ENCODE measurements at places on chromosomes 6 and 20.

DNA sequence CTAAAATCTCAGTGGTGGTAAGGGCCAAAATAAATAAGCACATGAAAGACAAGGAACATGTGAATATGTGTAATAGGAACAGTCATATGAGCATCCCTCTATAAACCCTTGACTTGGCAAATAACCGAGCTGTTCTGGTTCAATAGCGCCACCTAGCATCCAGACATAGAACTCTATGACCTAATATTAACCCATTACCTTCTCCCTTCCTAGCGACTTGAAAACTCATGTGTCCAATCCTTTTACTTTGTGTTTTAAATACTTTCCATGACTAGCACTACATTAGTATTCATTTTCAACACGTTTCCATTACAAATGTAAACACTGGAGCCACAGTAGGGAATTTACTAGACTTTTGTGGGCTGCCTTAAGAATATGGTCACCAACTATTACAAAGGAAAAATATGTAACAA, 279.7 kb downstream of the UST start:
- DNase-seq = no peak

GRCh38 chr6:114216789-114217467, 125.9 kb downstream of the HS3ST5 start:
- DNase-seq = no peak

- no peak for DNase-seq
Measured at GRCh38 chr20:17590245-17590644, 20.4 kb downstream of the DSTN start.

DNA sequence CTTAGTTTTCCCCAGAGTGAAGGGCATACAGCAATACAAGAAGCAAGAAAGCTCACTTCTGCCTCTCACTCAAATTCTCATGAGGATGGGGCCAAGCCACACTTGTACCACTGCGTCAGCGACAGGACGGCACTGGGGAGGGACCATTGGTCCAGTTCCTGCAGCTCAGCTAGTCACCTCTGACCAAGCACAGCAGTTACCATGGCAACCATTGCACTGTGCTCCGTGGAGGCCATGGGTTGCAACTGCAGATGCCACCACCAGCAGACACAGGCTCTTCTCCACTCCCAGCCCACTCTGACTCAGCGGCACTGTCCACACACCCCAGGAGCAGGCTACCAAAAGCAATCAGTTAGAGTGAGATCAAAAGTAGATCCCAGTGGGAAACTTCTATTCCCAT, 441.1 kb upstream of the ARID1B start:
- DNase-seq = no peak

DNA sequence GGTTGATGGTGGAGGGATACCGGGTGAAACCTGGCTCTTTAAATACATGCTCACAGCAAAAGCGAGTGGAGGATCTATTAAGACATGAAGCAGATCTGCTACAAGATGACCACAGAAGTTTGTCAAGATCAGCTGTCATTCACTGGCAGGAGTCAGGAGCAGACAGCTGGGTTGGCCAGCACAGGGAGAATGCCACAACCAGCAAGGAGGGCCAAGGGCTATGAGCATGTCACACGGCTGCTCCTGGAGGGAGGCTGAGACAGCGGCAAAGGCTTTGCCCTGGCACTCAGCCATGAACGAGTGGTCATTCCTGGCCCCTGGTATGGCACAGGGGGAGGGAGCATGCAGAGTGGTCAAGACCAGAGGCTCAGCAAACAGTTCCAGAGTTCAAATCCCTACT, 77.6 kb downstream of the POPDC3 start:
- no peak for DNase-seq

GRCh38 chr20:49140411-49140810, 47.7 kb downstream of the STAU1 start:
- no peak for DNase-seq

GRCh38 chr6:42165016-42165415, 8.1 kb upstream of the GUCA1A start:
- DNase-seq = no peak

Data from effector memory CD8-positive, alpha-beta T cell (primary cell).